Activated T-helper 1 cell treated with anti-CD3 and anti-CD28 coated beads, Interleukin-2, amount 50 U/mL, for 16 hours (primary cell): ENCODE measurements at places on chromosomes 12 and 14.

- no peak for DNase-seq
Observed at GRCh38 chr12:23063206-23063605, 438.2 kb downstream of the ETNK1 start.

GRCh38 chr12:131917139-131917710, 11.9 kb upstream of the PUS1 start:
- DNase-seq: peak; percentile 35

DNA sequence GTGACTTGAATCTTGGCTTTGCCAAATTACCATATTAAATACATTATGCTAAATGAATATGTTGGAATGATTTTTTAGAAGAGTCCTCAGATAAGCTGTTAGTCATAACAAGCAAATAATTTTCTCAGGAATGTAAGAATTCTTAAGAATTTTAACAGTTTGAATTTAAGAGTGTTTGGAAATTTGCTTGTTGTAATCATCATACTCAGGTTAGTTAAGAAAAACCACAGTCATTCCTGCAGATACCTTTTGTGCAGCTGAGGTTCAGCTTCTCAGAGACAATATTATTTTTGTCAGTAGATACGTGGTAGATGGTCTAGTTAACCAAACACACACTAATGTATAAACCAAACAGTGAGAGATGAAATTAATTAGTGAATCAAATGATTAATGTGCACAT, 8.9 kb downstream of the WNK1 start:
- no peak for DNase-seq

DNA sequence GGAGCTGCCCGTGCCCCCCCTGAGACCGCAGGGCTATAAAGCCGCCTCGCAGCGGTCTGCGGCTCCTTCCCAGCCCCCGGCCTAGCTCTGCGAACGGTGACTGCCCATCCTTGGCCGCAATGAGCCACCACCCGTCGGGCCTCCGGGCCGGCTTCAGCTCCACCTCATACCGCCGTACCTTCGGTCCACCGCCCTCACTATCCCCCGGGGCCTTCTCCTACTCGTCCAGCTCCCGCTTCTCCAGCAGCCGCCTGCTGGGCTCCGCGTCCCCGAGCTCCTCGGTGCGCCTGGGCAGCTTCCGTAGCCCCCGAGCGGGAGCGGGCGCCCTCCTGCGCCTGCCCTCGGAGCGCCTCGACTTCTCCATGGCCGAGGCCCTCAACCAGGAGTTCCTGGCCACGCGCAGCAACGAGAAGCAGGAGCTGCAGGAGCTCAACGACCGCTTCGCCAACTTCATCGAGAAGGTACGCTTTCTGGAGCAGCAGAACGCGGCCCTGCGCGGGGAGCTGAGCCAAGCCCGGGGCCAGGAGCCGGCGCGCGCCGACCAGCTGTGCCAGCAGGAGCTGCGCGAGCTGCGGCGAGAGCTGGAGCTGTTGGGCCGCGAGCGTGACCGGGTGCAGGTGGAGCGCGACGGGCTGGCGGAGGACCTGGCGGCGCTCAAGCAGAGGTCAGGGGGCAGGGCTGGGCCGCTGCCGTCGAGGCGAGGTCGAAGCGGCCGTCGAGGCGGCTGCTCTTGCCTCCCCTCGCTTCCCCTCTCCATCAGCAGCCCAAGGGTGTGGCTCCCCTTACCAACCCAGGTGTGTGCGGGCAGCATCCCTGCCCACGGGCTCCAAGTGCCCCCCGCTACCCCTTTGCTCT, at the start of gene PRPH:
TSS of gene PRPH (plus strand) at position 66 of the 855 bp plus-strand sequence. CDS start at position 120, 54 bp downstream.
- no peak for DNase-seq

- DNase-seq: no peak
Observed at GRCh38 chr14:94857950-94858349, 88.0 kb upstream of the GSC start.

- DNase-seq: no peak
Observed at GRCh38 chr12:117523971-117524370, 162.5 kb upstream of the NOS1 start.

GRCh38 chr12:66060163-66060907, 70.2 kb downstream of the LLPH start:
- no peak for DNase-seq

- DNase-seq: no peak
Observed at GRCh38 chr12:47110011-47110541, 30.3 kb upstream of the AMIGO2 start.

GRCh38 chr14:103569408-103569807, 6.6 kb downstream of the COA8 start:
- no peak for DNase-seq

DNA sequence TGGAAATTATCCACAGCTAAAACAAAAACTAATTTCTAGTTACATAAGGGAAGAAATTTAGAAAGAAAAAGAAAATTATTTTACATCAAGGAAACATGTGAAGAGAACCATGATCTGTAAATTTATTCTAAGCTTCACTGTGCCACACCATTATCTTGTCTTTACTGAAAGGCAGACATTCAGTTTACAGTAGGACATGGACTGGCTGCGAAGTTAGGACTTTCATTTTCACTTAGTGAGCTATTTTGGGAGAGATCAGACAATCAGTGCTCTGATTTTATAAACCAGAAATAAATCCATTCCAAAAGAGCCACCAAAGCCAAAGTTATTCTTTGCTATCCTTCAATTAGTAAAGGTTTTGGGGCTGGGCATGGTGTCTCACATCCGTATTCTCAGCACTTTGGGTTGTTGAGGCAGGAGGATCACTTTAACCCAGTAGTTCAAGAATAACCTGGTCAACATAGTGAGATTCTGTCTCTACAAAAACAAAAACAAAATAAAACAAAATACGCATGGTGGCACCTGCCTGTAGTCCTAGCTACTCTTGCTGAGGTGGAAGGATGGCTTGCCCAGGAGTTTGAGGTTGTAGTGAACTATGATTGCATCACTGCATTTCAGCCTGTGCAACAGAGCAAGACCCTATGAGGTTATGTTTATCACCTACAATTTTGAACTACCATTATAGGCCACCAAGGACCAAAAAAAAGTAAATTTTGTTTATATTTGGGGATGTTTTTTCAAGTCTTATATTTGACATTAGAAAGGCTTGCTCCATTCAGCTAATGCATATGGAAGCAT, 1084.8 kb upstream of the ATXN7L3B start:
- no peak for DNase-seq

DNA sequence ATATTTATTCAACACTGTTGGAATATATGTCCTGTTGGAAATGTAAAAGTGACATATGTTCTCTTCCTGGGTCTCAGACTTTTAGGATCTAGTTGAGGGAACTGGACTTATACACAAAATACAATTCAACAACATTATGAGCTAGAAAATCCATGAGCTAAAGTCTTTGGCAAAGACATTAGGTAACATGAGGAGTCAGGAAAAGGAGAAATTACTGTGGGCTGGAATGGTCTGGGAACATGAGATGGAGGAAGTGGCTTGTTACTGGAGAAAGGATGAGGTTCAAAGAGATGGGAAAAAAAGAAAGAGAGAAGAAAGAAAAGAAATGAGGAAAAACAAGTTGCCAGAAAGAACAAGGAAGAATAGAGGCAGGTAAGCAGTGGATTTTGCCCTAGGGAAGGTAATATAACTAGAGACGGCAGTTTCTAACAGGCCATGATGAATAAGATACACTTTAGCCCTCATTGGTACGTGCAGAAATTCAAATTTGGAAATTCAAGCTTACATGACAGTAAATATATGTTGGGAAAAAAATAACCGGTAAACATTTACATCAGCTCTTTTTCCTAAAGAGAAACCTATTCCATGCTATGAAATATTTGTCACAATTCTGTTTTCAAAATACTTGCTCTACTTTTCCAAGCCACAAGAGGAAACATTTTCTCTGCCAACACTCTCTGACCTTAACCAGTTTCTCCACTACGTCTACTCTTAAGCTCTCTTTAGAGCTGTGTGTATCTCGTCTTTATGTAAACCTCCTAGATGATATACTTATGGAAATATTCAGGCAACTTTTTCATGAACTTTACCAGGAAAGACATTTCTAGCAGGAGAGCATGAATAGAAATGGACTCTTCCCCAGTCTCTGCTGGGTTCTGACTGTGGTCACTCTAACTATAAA, 268.8 kb upstream of the BTG1 start:
- no peak for DNase-seq

DNA sequence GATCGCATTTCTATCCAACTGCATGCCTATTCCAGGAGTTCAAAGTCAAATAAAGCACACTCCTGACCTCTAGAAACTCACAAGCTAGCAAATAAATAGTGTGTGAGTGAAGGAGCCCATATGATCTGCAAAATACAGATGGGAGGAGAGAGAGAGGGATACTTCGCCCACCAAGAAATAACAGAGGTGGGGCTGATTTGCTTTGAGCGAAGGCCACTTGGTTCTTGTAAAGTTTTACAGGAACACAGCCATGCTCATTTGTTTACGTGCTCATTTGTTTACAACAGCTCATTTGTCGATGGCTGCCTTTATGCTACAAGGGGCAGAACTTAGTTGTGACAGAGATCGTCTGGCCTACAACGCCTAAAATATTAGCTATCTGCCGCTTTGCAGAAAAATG, 63.4 kb upstream of the GPATCH2L start:
- no peak for DNase-seq

GRCh38 chr12:15256761-15257160, 35.5 kb upstream of the RERG start:
- no peak for DNase-seq

DNA sequence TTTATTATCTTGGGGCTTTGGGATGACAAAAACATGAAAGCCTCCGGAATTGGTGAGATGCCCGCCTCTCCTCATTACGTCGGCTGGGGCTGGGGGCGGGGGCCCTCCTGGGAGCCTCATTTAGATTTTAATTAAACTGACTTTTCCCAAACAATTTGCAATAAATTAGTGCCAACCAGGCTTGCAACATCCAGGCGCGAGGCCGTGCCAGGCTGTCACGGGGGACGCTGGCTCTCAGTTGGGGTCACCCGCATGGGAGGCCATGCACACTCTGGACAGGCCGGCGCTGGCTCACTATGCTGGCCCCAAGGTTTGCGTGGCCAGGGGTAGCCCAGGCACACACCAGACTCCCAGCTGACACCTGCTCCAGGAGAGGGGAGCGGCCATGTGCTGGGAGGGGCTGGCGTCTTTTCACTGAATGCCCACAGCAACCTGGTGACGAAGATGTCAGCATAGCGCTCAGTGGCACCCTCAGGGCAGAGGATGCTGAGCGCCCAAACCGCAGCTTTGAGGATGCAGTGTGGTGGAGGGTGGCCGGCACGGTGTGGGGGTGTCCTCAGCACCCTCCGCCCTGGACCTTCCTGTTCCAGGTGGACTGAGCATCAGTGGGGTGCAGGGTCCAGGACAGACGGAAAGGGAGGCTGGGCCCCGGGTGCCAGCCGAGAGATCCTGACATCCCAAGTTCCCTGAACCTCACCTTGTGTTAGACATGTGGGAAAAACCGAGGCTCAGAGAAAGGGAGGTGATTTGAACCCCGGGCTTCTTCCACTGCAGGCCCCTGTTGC, 190.8 kb upstream of the C14orf180 start:
- DNase-seq: no peak

DNA sequence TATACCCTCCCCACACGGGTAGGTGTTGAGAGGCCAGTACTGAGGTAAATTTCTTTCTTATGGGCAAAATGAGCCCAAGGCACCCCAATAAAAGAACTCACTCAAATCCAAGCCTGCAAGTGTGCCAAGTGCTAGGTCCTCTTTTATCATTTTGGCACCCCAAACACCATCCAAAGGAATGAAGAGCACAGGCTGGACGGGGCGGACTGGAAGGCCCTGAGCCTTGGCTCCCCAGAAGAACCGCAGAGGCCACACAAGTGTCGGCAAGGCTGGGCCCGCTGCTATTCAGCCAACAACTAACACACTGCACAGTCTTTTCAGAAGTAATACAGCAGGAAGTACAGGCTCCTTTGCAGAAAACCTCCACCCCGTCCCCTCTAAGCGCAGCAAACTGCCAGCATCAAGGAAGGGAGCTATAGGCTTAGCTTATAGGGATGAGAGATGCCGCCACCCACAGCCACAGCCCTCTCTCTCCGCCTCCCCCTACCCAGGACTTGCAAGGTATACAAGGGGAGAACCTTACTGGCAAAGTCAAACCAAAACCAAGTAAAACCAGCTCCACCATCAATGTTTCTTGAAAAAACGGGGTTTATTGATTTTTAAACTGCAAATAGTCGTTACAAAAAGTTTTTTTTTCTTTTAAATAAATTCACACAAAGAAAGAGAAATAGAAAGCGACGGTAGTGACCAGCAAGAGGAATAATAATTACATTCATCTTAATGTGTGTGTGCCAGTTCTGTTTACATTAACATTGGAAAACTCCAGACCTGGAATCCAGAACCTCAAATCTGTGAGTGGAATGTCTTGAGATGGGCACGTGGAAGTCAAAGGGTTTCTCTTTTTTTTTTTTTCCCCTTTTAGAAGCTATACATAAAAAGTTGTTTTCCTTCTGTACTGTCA, 5.5 kb downstream of the ZFP36L1 start:
- DNase-seq: no peak

DNA sequence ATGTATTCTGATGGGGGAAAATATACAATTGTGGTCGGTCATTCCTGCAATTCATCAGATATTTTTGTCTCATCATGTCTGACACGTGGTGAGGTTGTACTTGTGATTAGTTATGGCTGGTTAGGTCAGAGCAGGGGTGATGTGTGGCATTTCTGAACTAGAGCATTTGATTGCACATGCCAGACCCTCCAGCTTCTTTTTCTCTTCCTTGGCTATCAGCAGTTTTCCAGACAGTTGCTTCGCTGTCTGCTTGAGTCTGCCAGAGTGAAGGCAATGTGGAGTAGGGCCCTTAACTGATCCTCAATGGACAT, 25.9 kb downstream of the TMEM117 start:
- no peak for DNase-seq

DNA sequence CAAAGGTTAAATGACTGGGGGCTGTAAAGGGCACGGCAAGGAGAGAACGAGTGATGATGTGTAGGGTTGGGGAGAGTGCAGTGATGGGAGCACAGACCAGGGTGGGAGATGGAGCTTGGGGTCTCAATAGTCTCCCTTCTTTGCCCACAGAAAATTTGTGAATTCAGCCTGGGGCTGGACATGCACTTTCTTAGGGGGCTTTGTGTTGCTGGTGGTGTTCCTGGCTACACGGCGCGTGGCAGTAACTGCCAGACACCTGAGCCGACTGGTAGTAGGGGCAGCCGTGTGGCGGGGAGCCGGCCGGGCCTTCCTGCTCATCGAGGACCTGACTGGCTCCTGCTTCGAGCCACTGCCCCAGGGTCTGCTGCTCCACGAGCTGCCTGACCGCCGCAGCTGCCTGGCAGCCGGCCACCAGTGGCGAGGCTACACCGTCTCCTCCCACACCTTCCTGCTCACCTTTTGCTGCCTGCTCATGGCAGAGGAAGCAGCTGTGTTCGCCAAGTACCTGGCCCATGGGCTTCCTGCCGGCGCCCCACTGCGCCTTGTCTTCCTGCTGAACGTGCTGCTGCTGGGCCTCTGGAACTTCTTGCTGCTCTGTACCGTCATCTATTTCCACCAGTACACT, 1.7 kb downstream of the FITM1 start:
- no peak for DNase-seq

DNA sequence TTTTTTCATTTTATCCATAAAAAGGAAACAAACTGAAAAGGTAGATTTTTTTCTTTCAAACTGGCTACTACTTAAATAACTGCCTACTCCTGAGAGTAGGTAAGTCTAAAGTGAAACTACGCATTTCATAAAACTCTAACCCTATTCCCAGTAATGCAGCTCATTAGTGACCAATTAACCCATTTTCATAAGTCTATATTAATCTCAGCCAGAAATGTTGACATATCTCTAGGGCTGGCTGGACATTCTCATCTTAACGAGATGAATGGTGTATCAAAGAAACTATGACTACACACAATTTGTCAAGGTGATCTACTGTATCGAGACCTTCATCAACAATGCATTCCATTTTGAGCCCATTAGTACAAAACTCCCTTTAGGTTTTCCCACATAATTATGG, 57.2 kb downstream of the EPS8 start:
- no peak for DNase-seq

GRCh38 chr14:72606879-72607278, 287.0 kb downstream of the DPF3 start:
- no peak for DNase-seq
